ENCODE measurements at places on chromosomes 6 and 20.
A peak's percentile ranks its signal among the peaks of the same experiment; 100 is the strongest.

- DNase-seq = no peak
These were observed 52.9 kb downstream of the NEDD9 start for GRCh38 chr6:11179419-11180202.

DNA sequence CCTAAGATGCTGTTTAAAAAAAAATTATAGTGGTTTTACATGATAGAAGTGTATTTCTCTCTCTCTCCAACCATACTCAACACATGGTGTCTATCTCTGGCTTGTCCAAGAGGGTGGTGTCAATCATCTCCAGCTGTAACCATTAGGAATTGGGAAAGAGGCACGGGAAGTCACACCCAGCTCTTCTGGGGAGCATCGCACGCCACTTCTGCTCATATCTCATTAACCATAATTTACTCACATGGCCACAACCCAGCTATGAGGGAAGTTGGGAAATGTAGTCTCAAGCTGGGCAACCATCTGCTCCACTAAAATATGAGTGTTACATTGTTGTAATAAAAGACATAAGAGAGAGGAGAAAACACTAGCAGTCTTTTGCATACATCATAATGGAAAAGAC, 30.4 kb upstream of the TSHZ2 start:
- DNase-seq = no peak

- DNase-seq = no peak
These were observed 20.3 kb downstream of the ENPP1 start for GRCh38 chr6:131828080-131828479.

GRCh38 chr6:25971187-25971821, 8.7 kb downstream of the TRIM38 start:
- peak; percentile 72 for DNase-seq

DNA sequence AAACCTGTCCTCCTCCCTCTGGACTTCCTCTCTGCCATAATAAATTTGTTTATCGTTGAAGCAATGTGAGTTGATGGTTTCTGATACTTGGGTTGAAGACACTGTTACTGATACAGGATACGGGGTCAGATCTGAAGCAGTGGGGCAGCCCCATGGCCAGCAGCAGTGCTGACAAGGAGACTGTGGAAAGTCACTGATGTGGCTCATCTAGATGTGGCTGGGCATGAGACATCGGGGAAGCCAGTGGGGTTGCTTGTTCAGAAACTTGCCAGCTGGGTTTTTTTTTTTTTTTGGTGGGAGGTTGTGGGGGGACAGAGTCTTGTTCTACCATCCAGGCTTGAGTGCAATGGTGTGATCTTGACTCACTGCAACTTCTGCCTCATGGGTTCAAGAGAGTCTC, 2.6 kb upstream of the BPI start:
- no peak for DNase-seq

DNA sequence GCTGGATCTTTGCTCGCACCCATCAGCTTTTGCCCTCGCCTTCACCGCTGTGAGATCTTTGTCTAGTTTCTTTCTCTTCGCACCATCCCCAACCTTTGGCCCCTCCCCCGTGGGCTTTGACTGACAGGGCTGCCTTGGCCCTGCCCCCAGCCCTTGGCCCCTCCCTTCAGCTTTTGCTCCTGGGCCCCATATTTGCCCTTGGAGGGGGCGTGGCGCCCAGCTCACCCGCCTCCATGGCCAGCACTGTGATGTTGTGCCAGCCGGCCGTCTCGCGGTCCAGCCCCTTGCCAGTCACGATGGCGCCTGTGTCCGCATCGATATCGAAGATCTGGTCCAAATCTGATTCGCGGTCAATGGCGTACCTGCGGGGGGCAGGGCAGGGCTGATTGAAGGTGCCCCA, 81.1 kb downstream of the CD40 start:
- DNase-seq = no peak

GRCh38 chr6:17172836-17173470, 71.1 kb downstream of the STMND1 start:
- DNase-seq = no peak

DNA sequence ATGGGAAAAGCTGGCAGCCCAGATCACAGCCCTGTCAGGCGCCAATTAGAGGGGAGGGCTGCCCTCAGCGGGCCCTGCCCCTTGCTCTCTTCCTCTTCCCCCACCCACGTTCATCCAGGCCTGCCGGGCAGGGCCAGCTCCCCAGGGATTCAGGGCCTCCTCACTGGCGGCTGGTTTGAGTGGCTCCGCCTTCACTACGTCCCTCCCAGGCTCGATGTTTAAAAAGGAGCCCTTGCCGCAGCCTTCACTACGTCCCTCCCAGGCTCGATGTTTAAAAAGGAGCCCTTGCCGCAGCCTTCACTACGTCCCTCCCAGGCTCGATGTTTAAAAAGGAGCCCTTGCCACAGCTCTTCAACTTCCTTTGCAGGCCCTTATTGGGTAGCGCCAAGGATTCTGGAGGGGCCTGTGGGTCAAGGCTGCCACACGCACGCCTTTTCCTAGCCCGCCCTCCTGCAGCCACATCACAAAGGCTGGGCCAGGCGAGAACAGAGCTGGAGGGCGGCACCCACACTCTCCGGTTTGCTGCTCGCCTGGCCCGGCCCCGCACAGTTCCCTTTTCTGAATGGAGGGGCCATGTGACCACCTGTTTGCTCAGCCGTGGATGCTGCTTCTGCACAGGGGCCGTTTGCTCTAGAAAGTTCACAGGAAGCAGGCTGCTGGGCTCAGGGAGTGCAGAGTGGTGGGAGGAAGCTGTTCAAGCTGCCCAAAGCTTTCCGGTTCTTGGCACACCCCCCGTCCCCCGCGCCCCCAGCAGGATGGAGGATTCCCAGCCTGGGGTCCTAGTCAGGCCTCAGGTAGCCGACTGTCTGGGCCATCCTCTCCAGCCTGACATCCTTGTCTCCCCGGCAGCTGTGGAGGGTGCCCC, 1.6 kb downstream of the SLC17A9 start:
- peak; percentile 91 for DNase-seq
